Activated T-cell treated with anti-CD3 and anti-CD28 coated beads for 48 hours (primary cell): ENCODE measurements at places on chromosomes 16 and 17.

DNA sequence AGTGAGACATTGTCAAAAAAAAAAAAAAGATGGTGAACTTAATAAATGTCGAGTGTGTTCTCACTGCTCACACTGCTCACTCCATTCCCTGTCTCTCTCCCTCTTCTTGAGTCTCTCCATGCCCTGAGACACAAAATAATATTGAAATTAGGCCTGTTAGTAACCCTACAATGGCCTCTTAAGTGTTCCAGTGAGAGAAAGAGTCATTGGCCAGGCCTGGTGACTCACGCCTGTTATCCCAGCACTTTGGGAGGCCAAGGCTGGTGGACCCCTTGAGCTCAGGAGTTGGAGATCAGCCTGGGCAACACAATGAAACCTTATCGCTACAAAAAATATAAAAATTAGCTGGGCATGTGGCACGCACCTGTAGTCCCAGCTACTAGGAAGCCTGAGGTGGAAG is 16.2 kb upstream of the CSF3 start:
- DNase-seq, result no peak

DNA sequence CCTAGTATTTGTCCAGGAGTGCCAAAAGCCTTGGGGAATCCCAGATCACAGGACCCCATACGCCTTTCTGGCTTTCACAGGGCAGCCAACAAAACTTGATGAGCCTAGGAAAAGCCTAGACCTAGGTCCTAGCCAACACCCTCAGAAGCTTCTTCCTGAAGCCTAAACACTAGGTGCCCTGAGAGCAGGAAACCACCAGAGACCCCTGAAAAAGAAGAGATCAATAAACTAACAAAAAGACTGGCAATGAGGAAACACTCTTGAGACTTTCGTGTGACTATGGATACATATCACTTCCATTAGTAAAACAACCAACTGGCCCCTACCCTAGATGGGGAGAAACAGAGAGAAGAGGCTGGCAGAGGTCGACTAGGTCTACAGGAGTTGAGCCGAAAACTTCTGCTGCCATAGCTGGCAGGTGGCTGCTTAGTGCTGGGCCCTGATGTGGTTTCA is 1.2 kb downstream of the ORMDL3 start:
- DNase-seq, result no peak

GRCh38 chr16:52407778-52408177 is 139.2 kb downstream of the TOX3 start:
- DNase-seq, result no peak

GRCh38 chr16:85144026-85144915 is 32.0 kb upstream of the CIBAR2 start:
- no peak for DNase-seq

DNA sequence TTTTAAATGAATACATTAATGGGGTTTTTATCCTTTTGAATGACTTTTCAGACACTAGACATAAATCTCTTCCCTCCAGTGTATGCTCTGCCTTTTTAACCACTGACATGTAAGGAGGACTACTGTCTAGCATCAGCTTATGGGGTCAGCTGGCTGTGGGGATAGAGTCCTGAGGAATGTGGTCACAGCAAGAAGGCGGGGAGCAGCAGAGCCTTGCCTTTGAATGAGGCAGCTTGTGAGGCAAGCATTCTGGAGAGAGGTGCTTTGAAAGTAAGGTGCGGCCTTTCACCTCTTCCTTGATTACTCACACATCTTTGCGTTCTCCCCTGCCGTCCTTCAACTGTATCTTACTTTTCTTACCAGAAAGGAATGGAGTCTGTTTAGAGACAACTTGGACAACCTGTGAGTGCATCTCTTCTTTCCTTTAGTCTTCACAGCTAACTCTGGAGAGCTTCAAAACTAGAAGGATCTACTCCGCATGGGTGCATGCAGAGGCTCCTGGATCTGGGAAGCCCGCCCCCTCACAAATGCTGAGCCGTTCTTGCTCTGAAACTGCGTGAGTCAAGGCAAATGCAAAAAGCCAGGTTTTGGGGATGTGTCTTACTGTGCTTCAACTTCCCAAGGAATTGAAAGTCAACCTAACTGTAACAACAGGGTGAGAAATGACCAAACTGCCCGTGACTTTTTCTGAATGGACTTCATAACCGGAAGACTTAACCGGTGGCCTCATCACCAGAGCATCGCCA is 49.9 kb downstream of the ADCY7 start:
- no peak for DNase-seq
